ENCODE measurements at places on chromosomes 11 and 22.

DNA sequence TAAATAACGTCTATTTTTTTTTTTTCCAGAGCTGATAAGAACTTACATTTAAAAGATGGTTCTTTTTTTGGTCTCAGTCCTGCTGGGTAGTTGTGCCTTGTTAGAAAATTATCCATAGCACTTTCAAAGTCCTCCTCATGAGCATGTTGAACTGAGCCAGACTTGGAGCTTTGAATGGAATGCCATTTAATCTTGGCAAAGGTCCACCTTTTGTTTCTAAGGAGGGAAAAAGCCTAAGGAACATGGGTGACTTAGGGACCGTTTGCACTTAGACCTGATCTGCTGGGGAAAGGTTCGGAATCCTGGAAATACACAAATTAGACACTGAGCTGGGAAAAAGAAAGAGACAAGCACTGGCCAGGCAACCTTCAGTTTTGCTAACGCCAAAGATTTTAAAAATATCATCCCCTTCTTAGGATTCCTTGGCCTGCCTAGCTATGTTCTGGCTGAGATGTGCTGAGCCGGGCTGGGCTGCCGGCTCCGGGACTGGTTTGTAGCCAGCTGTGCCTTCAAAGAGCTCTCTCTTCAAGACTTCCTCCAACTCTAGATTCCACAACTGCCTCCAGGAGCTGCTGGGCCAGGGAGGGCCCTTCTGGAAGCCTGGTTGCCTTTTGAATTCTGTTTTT is 67.4 kb downstream of the ENDOD1 start:
- DNase-seq: no peak

GRCh38 chr11:115363426-115363825 is 140.8 kb downstream of the CADM1 start:
- DNase-seq: no peak

DNA sequence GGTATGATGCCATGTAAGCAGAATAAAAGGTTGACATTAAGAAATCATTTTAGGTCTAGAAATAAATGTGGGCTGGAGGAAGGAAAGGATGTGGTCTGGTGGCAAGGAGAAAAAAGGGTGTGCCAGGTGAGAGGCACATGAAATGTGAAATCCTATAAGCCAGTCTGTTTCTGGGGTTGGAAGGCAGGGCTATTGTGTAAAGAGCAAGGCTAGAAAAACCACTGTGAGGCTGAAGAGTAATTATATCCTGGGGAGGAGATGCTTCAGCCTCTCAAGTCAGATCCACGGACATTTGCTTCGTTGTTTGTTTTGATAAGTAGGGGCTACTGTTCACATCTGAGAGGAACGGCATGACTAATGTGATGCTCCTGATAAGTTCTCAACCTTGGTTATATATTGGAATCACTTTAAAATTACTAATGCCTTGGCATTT is 77.5 kb upstream of the CTSC start:
- no peak for DNase-seq

GRCh38 chr11:90629229-90629806 is 406.5 kb upstream of the CHORDC1 start:
- no peak for DNase-seq

GRCh38 chr11:60633645-60634044 is 65.8 kb upstream of the MS4A8 start:
- DNase-seq: no peak

- DNase-seq: no peak
These were observed 39.3 kb downstream of the RIBC2 start for GRCh38 chr22:45452565-45453379.

- DNase-seq: no peak
These were observed 33.5 kb downstream of the CLMP start for GRCh38 chr11:123161376-123162030.

DNA sequence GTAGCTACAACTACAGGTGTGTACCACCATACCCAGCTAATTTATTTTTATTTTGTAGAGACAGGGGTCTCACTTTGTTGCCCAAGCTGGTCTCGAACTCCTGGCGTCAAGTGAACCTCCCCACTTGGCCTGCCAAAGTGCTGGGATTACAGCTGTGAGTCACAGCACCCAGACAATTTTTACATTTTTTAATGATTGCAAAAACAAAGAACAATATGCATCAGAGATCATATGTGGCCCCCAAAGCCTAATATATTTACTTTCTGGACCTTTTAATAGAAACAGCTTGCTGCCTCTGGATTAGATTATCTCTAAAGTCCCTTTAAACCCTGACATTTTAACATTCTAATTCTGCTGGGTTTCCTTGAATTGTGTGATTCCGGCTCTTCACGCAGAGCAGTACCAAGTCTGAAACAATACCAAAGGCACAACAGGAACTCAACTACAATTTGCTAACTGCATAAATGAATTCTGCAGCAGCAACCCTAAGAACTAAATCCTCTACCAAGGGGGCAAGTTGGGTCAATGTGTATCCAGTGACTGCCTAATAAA is 25.0 kb downstream of the RAB30 start:
- DNase-seq: no peak

DNA sequence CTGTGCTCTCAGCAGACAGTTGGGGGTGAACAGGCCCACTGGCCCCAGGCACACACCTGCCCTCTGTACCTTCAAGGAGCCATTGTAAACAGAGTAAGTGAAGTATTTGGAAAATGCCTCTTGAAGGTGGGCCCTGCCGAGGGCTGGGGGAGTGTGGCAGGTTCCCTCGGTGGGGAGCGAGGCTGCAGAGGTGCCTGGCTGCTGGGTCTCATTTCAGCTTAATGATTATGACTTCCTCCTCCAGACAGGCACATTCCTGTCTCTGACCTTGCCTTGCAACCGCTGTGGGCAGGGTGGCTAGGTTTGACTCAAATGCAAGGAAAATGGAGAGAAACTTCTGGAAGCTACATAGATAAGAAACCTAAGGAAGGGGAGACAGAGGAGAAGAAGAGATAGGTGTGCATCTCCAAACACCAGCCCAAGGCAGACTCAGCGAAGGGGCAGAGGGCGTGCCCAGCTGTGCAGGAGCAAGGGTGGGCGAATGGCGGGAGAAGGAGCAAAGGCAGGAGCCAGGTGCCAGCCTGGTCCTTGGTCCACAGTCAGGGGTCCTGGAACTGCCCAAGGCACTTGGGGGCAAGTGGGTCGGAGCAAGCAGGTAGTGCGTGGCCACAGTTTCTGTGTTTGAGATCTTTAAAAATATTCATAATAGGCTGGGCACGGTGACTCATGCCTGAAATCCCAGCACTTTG is 14.0 kb downstream of the GRAMD4 start:
- no peak for DNase-seq

DNA sequence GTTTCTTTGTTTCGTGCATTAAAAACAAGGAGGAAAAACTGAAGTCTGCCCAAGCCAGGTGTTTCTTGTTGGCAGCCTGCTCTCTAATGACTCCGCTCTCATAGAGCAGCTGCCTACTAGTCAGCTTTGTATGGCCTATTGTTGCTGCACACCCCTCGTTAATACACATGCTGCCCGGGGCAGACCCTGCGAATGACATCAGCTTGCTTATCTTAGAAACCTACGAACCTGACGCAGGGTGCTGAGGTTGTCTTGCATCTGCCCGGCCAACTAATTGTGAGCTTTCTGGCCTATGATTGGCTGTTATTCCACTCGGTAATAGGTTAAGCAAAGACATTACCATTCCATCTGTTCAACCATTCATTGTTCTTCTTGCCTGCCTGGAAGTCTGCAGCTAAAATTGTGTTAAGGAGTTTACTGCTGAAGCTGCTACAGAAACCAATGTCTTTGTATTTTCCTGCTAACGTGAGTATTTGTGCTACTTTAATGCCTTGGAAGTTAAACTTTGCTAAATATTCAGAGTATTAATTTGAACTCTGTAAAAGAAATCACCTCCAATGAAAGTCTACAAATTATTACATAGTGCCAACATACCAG is 37.5 kb downstream of the ZC3H12C start:
- peak; percentile 74 for DNase-seq

DNA sequence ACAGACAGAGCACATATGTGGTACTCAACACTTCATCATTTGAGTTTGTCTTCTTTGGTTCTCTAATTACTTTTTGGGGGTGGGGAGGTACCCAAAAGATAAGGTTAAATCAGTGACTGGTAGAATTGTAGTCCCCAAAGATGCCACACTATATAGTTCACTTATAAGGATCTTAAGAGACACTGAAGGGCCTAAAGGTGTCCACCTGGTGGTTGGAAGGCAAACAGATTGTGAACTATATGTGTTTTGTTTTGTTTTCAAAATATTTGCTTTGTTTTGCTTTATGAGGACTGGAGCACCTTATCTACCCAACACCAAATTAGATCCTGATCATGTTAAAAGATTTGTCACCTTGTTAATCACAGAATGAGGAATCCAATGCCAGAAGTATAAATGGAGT is 136.1 kb downstream of the DCDC1 start:
- DNase-seq: no peak

DNA sequence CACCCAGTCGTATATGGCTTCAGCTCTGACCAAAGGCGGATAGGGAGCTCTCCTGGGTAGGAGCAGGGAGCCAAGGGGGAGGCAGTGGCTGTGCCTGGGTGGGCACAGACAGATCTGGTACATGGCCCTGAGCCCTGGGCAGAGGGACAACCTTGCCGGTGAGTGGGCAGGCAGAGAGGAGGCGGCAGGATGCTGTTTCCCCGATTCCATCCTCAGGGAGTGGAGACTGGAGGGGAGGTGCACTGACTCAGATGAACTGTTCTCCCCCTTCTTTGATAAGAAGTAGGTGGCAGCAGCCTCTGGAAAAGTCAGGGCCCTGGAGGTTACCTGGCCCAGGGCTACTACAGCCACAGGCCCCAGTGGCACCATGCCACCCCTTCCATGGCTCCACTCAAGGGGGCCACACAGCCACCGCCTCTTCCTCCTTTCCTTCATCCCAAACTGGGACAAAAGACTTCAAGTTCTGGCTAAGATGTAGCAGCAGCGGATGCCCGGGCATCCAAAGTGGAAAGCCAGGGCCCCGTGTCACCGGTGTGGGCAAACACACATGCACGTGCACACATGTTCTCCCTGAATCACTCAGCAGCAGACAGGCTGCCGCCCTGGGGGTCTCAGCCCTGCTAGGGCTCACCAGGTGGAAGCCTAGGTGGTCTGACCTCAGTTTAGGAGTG is 13.4 kb downstream of the CXCR5 start:
- no peak for DNase-seq

DNA sequence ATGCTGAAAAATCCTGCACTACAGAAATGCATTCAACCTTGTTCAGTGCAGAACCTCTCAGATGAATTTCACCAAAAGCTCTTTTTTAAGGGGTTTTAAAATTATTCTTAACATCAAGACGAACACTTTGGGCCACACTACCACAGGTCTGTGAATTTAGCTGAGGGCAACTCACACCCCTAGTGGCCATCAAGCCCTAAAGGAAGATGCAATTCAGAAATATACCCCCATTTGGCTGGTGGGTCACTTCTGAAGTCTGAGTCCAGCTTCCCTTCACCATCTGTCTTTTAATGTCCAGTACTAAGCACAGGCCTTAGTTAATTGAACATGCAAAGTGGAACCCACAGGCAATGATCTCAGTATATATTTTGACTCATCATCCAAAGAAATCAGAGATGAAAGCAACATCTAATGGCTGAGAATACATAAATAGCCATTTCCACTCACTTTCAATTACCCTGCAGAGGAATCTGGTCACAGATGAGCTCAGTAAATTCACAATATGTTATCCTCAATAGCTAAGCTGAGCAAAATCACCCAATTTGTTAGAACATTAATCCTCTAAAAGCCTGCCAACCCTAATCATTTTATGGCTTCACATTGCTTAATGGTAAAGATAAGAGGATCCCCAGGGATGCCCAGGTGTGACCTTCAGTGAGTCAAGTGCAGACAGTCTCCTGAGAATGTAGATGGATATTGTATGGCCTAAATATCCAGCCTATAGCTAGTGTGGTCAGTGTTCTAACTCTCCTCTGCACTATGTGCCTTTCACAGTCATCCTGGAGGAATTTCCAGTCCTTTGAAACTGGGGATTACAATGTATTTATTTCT is 50.3 kb downstream of the FAM76B start:
- no peak for DNase-seq

DNA sequence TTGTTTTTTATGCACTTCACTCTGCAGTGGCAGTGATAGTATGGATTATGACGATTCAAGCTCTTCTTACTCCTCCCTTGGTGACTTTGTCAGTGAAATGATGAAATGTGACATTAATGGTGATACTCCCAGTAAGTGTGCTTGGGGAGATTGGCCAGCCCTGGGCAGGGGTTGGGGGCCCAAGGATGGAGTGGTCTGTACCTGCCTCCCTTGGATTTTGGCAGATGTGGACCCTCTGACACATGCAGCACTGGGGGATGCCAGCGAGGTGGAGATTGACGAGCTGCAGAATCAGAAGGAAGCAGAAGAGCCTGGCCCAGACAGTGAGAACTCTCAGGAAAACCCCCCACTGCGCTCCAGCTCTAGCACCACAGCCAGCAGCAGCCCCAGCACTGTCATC is 14.2 kb downstream of the MADD start:
- DNase-seq: no peak
